ENCODE measurements at places on chromosomes 6 and 20. TPM values are rescaled to one million over a fixed set of nuclear protein-coding genes. Genes with fewer than 3 reads are reported as not detected.
A peak's percentile ranks its signal among the peaks of the same experiment; 100 is the strongest.

- H3K27ac ChIP-seq = no peak overlapping the region
- H3K27me3 ChIP-seq = no peaks in the 10 kb centered on the region
- H3K4me1 ChIP-seq = peaks cover 11% of the 10 kb centered on the region
- no peak for DNase-seq
- no peak overlapping the region for H3K4me3 ChIP-seq
These were observed 4.2 kb upstream of the UBE2J1 start for GRCh38 chr6:89356642-89357170.

DNA sequence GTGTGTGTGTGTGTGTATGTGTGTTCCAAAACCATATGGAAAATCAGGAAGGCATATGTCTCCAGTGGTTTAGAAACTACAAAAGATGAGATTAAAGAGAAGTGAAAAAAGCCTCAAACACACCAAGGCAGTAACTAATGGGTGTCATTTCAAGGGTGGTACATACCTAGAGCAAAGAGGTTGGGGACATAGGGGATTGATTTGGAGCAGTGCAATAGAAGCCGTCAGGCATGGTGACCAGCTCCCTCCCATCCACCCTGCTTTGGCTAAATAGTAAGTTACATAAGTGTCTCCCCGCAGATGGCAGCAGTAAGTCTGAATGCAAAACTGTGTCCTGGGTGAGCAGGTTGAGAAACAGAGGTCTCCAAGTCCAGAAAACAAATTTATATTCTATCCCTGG, 10.4 kb upstream of the ELMO2 start:
- H3K4me3 ChIP-seq = no peak overlapping the region
- no peak for DNase-seq
- no peaks in the 10 kb centered on the region for H3K36me3 ChIP-seq
- no peaks in the 10 kb centered on the region for H3K4me1 ChIP-seq

TREM2 gene
- total RNA-seq = not detected

KCNS1 gene
- not detected for total RNA-seq

DNA sequence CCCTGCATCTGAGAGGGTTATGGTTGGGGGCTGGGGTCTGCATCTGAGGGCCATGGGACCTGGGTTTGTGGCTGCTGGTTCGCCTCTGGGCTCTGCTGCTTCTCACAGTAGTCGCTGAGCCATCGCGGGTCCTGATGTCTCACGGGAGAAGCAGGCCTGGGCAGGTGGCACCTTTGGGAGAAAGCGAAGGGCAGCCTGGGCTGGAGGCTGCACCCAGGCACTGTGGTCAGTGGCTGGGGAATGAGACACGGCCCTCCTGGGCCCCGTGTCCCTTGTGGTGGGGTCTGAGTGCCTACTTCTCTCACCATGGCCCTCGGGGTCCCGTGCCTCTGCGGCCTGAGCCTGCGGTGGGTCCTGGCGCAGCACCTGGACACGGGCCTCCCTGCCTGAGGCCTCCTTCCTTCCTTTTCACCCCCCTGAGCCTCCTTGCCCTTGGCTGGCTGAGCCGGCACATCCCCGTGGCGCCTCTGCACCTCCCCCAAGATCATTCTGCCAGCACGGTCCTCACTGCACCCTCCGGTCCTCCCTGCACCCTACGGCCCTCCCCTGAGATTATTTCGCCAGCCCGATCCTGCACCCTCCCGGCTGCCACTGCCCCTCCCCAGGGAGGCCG, 206.0 kb downstream of the ERMARD start:
- peaks cover 8% of the 10 kb centered on the region for H3K4me1 ChIP-seq
- no peak for DNase-seq

C6orf132 gene
- total RNA-seq = 27.4 TPM

LRRN4 gene
- 1.1 TPM for total RNA-seq

RBM39 gene
- total RNA-seq = 579 TPM

- H3K4me1 ChIP-seq = no peaks in the 10 kb centered on the region
- no peak overlapping the region for H3K27ac ChIP-seq
- H3K27me3 ChIP-seq = no peaks in the 10 kb centered on the region
- DNase-seq = no peak
- H3K4me3 ChIP-seq = no peak overlapping the region
- no peaks in the 10 kb centered on the region for H3K36me3 ChIP-seq
These were observed 81.2 kb upstream of the HDAC2 start for GRCh38 chr6:114052141-114052540.

- H3K4me1 ChIP-seq = no peaks in the 10 kb centered on the region
- no peak overlapping the region for H3K27ac ChIP-seq
- peak; percentile 48 for DNase-seq
- H3K4me3 ChIP-seq = no peak overlapping the region
- no peaks in the 10 kb centered on the region for H3K27me3 ChIP-seq
These were observed 114.3 kb upstream of the SYNCRIP start for GRCh38 chr6:85756982-85757381.

GRCh38 chr6:55198715-55199114, 24.4 kb downstream of the HCRTR2 start:
- no peak overlapping the region for H3K4me3 ChIP-seq
- H3K27ac ChIP-seq = no peak overlapping the region
- no peak for DNase-seq
- H3K27me3 ChIP-seq = no peaks in the 10 kb centered on the region

LGSN gene
- not detected for total RNA-seq

DNA sequence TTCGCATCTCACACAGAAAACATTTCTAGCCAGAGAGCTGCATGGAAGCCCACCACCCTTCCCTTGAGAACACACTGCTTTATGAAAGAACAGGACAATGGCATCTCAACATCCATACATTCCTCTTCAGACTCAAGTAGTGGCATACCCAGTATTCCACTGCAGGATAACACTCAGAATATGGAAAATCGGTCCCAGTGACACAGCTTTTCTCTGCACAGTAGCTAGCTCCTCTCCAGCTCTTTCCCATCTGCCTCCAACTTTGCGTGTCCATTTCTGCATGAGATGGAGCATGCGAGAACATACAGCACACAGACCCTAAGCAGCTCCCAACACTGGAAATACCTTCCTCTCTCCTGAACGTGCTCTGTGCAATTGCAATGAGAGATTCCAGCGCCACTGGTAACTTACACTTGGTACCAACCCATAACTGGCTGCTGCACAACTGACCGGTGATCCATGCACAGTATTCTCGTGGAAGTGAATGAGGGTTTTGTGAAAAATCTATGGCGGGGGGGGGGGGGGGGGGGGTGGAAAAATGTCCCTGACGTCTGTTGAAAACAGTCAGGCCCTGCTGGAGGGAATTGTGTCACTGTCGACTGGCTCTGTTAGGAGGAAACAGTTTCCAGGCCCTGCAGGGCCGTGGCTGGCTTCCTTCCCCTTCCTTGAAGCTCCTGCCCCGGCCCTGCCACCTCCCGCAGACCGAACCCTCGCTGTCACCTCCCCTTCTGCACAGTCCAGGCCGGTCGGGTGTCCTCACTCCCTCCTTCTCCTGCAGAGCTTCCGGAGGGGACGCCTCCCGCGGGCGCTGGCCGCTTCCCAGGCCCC, 265.9 kb upstream of the QKI start:
- H3K36me3 ChIP-seq = no peaks in the 10 kb centered on the region
- no peak overlapping the region for H3K4me3 ChIP-seq
- H3K27me3 ChIP-seq = no peaks in the 10 kb centered on the region

GRCh38 chr20:15584507-15584906, 988.7 kb downstream of the KIF16B start:
- no peak overlapping the region for H3K27ac ChIP-seq
- no peak for DNase-seq
- H3K27me3 ChIP-seq = no peaks in the 10 kb centered on the region

MATN4 gene
- total RNA-seq = not detected

DNA sequence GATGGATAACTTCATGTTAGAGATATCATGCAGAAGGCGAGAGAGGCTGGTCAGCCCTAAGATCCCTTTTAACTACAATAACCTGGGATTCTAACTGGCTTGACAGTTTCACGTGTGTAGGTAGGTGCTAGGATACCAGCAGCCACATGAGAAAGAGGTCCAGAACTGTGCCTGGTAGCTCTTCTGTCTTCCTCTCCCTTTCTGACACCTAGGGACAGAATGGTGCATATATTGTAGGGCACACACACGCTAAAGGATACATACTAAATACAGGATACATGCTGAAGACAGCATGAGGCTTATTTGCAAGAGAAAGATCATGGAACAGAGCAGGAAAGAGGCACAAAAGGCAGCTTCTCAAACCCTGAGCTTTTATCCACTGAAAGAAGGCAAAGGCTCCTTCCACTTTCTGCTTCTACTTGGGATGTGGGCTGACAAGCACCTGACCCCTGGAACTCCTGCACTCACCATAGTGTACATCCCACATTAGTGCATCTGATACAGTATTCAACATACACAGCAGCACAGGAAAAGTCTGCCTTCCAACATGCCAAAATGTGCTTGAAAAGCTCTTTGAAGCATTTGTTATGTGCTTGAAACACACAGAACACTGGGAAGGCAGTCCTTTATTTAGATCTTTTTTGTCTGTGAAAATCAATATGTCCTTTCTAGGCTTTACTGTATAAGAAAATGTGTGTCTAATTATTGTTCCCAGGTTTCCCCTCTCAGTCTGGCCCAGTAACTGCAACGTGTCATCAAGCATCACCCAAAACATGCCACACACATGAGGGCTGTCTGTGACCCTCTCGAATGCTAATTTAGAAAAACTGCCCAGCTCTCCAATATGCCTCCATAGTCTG, 3.2 kb downstream of the SLC22A23 start:
- H3K36me3 ChIP-seq = no peaks in the 10 kb centered on the region
- H3K4me1 ChIP-seq = peaks cover 8% of the 10 kb centered on the region
- H3K4me3 ChIP-seq = peak overlapping the region; percentile 77
- peaks cover 21% of the 10 kb centered on the region for H3K27me3 ChIP-seq
- H3K27ac ChIP-seq = no peak overlapping the region
- DNase-seq = no peak

TCF15 gene
- total RNA-seq = not detected

- no peaks in the 10 kb centered on the region for H3K4me1 ChIP-seq
- no peaks in the 10 kb centered on the region for H3K27me3 ChIP-seq
- no peak overlapping the region for H3K27ac ChIP-seq
- H3K4me3 ChIP-seq = no peak overlapping the region
- DNase-seq = no peak
These were observed 31.3 kb upstream of the PPP1R3G start for GRCh38 chr6:5053864-5054244.

TDRD6 gene
- not detected for total RNA-seq

PHF3 gene
- total RNA-seq = 56.8 TPM

GRCh38 chr6:168181876-168182275, 102.9 kb upstream of the FRMD1 start:
- no peaks in the 10 kb centered on the region for H3K36me3 ChIP-seq
- H3K27ac ChIP-seq = no peak overlapping the region
- no peak for DNase-seq
- H3K4me3 ChIP-seq = no peak overlapping the region

EFCAB8 gene
- not detected for total RNA-seq

- DNase-seq = peak; percentile 50
- no peaks in the 10 kb centered on the region for H3K27me3 ChIP-seq
- peak overlapping the region; percentile 61 for H3K27ac ChIP-seq
These were observed 165.4 kb upstream of the CITED2 start for GRCh38 chr6:139539852-139540251.

DNA sequence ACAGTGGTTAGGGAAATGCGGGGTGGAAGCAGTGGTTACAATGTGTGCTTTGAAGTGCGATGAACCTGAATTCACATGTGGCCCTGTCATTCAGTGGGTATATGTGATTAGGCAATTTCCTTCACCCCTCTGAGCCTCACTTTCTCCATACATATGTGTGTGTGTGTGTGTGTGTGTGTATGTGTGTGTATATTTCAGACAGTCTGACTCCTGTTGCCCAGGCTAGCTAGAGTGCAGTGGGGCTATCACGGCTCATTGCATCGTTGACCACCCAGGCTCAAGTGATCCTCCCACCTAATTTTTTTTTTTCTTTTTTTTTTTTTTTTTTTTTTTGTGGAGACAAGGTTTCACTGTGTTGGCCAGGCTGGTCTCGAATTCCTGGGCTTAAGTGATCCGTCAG, 6.3 kb downstream of the PPP1R14C start:
- H3K4me3 ChIP-seq = no peak overlapping the region
- H3K36me3 ChIP-seq = no peaks in the 10 kb centered on the region
- no peak for DNase-seq
- no peak overlapping the region for H3K27ac ChIP-seq

DNA sequence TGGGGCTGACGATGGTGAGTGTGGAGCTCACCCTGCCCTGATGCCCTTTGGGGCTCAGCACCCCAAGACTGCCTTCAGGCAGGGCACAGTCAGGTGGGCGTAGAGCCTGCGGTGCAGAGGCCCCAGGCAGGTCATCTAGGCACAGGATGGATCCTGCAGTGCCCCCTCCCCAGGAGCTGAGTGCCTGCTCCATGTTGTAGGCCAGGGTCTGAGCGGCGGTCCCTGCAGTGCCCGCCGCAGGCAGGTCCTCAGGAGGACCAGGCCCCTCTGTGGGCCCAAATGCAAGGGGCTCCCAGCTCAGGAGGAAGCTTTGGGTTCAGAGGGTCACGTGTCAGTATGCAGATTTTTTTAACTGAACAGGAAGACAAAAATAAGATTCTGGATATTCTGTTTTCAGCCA, 2.8 kb downstream of the MRGBP start:
- DNase-seq = no peak
- H3K27me3 ChIP-seq = no peaks in the 10 kb centered on the region

DNA sequence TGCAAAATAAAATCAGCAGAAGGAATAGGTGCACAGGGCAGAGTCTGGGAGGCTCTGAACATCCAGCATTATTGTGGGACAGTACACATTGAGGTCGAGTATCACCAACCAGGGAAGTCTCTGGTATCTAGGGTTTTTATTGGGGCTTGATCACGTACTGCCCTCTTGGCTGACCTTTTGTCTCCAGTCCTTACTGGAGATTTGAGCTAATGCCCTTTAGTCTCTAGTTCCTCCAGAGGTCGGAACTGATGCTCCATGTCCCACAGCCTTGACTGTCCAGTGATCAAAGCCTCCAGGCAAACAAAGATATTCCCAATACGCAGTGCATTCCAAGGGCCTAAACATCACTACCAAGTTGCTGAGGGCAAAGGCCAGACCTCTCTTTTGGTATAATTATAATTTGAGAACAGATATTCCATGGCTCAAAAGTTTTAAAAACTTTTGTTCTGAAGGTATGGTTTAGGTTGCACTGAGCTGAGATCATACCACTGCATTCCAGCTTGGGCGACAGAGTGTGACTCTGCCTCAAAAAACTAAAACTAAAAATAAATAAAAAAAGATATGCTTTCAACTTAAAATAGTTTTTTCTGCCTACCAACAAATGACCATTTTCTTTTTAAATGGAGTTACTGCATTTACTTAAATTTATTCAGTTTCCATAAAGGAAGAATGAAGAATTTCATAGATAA, 56.9 kb upstream of the DYNLRB1 start:
- H3K27me3 ChIP-seq = no peaks in the 10 kb centered on the region
- H3K27ac ChIP-seq = no peak overlapping the region
- H3K4me1 ChIP-seq = peaks cover 5% of the 10 kb centered on the region
- H3K36me3 ChIP-seq = peaks cover 87% of the 10 kb centered on the region
- H3K4me3 ChIP-seq = no peak overlapping the region

DNA sequence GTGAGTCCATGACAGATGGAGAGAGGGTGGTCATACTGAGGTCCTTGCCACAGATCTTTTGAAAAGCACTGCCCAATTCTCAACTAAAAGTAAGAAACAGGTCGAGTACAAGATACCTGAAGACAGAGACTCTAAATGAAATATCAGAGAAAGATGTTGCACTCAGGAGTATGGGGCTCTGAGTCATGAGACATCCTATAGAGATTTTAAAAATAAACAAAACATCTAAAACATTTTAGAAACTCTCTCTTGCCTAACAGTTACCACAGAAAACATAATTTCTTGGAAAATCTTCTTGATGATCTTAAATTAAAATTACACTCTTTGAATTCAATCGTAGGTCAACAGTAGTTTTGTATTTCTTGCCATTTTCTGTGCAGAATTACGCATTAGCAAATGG, 348.9 kb upstream of the MARCKS start:
- H3K4me3 ChIP-seq = no peak overlapping the region
- no peak for DNase-seq
- no peaks in the 10 kb centered on the region for H3K36me3 ChIP-seq
- H3K27ac ChIP-seq = no peak overlapping the region
- no peaks in the 10 kb centered on the region for H3K27me3 ChIP-seq

Measured in stomach (tissue), 19 donors.